ENCODE measurements at places on chromosomes 7 and 10.
A peak's percentile ranks its signal among the peaks of the same experiment; 100 is the strongest.

DNA sequence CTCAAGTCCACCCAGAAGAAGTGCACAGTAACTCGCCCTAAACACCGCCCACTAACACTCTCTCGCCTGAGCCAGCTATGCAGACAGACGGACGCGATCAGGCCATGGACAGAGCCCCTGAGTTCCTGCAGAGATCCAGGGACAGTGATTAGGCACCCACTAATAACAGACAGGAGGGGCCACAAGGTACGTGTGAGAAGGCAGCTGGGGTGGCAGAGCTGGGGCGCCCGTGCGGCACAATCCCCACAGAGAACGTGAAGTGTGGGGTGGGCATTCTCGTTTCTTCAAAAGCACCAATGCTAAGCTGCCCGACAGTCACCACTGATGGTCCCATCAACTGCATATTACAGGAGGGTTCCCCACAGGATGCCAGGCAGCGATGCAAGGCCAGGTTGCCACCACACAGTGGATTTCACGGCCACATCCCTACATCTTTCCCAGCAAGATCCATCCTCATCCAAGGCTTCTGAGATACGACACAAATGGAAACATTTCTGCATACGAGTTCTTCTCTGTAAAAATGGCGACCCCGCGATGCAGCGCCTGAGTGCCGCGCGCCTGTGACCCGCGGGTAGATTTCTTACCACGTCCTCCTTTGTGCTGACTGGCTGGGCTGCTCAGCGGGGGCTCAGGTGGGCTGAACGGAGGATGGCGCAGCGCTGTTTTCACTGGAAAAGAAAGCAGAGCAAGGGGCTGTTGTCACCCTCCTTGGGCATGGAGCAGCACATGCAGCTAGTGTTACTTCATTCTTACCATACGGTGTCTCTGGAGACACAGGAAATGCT, 237.5 kb downstream of the TNS3 start:
- DNase-seq: no peak

GRCh38 chr7:151754688-151755130, 122.2 kb downstream of the PRKAG2 start:
- DNase-seq: no peak

DNA sequence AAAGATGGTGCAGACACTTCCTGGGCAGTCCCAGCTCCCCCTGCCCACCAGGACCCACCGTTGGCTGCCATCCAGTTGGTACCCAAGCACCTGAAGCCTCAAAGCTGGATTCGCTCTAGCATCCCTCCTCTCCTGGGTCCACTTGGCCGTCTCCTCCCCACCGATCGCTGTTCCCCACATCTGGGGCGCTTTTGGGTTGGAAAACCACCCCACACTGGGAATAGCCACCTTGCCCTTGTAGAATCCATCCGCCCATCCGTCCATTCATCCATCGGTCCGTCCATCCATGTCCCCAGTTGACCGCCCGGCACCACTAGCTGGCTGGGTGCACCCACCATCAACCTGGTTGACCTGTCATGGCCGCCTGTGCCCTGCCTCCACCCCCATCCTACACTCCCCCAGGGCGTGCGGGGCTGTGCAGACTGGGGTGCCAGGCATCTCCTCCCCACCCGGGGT, 14.5 kb upstream of the LIMK1 start:
- no peak for DNase-seq

DNA sequence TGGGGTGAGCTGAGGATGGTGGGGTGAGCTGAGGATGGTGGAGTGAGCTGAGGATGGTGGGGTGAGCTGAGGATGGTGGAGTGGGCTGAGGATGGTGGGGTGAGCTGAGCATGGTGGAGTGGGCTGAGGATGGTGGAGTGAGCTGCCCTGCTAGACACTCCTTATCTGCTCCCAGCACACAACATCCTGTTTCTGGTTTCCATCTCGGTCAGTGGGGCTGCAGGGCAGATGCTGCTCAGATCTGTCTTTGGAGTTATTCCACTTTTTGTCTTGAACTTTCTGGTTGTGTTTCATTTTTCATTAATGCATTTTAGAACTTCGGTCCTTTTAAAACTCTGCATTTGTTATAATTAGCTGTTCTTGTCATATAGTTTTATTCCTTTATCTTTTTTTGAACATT, 67.9 kb upstream of the ANTXRL start:
- DNase-seq: no peak

DNA sequence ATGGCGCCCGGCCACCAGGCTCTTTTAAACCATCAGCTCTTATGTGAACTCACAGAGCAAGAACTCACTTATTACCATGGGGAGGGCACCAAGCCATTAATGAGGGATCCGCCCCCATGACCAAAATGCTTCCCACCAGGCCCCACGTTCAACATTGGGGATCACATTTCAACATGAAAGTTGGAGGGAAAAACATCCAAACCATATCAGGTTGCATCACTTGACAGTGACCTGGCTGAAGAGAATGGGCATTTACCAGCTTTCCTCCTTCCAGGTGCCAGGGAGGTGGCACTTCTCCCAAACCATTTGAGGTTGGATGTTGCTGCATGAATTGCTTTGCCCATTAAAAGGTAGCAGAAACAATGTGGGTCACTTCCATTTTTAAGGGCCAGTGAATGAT, 115.6 kb upstream of the TNS3 start:
- DNase-seq: no peak

DNA sequence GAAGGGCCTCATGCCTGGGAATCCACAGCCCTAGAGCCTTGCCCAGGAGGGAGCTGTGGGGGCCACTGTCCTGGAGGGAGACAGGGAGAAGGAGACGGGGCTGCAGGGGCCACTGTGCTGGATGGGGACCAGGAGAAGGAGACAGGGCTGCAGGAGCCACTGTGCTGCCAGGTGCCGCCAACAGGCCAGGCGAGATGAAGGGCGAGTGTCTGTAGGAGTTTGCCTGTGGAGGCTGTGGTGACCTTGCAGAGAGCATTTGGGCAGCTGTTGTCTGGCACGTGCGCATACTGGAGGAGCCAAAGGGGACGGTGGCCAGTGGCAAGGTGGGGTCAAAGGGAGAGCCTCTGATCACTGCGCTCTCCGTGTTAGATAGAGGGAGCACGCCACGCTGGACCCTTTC, 79.2 kb downstream of the NKX6-2 start:
- no peak for DNase-seq

- no peak for DNase-seq
Observed at GRCh38 chr10:114017271-114017670, 26.4 kb upstream of the ADRB1 start.

DNA sequence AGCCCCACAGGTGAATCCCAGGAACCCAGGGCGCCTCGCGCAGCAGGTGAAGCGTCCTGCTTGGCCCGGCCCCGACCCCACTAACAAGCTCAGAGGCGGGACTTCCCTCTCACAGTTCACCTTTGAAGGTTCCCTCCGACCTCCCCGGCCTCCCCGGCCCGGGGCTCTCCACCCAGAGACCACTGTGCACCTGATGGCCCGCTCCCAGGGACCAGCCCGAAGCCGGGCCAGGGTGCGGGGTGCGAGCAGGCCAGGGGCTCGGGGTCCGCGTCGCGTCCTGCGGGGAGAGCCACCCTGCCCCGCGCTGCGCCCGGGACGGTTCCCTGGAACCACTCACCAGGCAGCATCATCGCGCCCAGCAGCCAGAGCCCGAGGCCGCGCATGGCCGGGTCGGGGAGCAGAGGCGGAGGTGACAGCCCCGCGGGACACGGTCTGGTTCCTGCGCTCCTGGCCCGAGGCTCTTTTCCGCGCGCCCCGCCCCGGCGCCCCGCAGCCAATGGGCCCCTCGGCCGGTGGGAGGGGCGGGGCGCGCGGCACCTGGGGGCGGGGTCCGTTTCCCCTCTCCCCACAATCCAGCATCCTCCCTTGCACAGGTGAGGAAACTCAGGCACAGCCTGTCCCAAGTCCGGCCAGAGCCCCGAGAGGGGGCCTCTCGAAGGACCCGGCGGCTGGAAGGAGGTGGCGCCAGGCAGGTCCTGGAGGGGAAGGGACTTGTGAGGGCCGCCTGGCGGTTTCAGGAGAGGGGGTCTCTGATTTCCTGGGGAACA, at the start of gene ADAM8:
TSS of gene ADAM8 (minus strand) at position 434 of the 767 bp plus-strand sequence. CDS start at position 383, 51 bp downstream.
- peak; percentile 59 for DNase-seq

- DNase-seq: no peak
Observed at GRCh38 chr7:98908585-98908984, 30.3 kb downstream of the TRRAP start.

DNA sequence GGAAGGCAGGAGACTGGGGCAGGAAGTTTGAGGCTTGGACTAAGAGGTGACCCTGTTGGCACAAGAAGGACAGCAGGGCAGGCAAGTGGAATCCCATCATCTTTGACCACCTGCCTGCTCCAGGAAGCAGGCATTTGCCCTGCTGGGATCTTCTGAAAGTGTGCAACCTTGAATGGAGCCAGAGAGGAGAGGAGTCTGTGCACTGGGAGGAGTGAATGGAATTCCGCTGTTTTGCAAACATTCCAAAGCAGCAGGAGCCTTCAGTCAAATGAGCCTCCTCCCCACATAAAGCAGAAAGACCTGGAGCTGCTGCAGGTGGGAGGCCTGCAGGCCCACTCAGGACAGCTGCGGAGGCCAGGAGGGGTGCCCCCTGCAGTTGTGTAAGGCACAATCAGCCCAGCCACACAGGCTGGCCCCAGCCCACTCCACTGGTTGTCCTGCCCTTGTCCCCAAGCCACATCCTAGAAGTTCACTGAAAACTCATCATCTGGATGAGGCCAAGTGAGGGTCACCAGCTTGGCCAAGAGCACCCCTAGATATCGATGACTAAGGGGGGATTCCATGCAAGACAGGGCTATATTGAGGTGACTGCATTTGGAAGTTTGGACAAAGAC, 249.5 kb downstream of the RPS24 start:
- DNase-seq: no peak

DNA sequence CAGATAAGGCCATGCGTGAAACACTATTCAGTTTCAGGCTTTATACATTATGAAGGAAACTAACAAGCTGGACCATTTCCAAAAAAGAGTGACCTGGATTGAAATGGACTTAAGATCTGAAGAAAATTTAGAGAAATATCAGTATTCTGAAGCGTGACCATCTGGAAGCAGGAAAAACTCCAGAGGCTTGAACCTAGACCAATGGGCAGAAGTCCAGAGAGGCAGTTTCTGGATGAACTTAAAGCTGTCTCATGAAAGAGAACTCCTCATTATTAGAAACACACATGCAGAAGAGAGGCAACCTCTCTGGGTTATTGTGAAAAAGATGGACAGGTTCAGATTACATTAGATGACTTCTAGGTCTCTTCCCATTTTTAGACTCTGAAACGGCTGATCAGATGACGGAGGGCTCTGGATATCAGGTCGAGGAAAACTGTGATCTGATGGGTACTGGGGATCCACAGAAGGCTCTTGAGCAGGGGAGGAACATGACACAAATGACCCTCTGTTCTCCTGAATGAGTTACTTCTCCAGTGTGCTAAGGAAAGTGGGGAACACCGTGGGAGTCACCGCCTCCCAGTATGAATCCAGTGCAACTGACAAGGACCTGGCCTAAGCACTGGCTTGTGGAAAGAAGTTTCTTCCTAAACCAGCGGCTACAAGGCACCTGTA, 116.5 kb downstream of the SPDYE5 start:
- DNase-seq: no peak

DNA sequence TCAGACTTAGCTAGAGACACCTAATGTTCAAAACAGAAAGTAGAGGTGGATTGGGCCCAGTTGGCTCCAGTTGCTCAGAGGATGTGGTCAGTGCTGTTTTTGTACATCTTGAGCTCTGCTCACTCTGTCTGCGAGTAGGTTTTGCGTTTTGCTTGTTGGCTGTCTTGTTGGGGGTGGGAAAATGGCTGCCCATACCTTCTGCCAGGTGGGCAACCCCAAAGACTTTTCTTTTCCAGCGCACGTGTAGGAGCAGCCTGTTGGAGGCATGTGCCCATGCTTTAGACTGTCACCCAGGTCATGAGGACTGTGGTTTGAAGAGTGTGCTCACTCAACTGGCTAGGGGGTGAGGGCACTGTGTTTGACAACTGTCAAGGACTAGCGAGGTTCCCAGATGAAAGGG, 73.9 kb downstream of the KAT6B start:
- DNase-seq: peak; percentile 33

GRCh38 chr7:129951226-129952085, 1.3 kb downstream of the UBE2H start:
- DNase-seq: no peak

DNA sequence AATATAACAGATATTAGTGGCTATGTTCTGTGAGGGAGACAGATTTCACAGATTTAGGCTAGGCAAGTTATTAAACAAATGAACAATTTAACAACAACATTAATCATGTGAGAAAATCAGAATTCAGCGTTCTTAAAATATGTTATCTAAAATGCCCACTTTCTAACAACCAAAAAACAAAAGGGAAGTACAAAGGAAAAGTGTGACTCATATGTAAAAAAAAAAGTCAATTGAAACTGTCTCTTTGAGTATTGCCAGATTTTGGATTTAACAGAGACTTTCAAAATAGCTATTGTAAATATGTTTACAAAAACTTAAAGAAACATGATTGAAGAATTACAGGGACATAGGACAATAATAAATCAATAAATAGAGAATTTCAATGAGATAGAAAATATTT, 34.8 kb upstream of the ARHGAP22 start:
- no peak for DNase-seq

DNA sequence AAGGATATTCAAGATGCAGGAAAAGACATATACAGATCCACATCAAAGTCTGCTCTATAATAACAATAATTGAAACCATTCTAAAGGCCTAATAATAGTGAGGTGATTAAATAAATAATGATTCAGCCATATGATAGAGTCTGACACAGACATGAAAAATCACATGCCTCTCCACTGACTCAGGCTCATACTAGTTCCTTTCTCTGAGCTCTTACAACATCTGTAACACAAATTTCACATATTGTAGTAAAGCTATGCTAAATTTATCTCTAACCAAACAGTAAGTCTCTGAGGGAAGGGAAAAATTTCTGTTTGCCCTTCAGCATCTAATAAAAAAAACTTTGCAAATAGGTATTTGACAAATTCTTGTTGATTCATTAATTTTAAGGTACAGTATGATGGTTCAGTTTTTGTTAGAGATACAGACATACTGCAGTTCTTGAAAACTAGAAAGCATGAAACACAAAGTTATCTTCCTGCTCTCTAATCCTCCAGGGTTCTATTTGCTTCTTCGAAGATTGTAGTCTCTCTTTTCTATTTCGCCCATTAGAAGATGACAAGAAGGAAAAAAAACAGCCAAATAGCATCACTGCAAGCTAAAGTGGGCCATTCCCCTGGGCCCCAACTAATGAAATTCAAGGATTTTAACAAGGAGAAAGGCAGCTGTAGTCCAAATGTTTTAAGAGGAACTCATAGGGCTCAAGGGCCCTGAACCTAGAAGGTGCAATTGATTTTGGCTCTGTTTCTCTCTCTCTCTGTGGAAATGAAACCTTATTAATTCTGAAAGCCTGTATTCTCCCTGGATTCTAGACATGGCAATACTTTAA, 53.9 kb downstream of the CUBN start:
- no peak for DNase-seq

- DNase-seq: no peak
Observed at GRCh38 chr10:73824146-73824725, 12.8 kb upstream of the NDST2 start.

Data from activated gamma-delta T cell treated with Interleukin-2 at 50 U/mL for 16 hours (primary cell).